ENCODE measurements at places on chromosomes 6 and 20. TPM values are rescaled to one million over a fixed set of nuclear protein-coding genes. Genes with fewer than 3 reads are reported as not detected.

Gene PCSK2
- total RNA-seq, result not detected

Gene BTNL2
- total RNA-seq, result not detected

Gene FOXC1
- total RNA-seq, result 125 TPM

- DNase-seq, result no peak
These were observed 13.5 kb downstream of the PFDN4 start for GRCh38 chr20:54221353-54221752.

DNA sequence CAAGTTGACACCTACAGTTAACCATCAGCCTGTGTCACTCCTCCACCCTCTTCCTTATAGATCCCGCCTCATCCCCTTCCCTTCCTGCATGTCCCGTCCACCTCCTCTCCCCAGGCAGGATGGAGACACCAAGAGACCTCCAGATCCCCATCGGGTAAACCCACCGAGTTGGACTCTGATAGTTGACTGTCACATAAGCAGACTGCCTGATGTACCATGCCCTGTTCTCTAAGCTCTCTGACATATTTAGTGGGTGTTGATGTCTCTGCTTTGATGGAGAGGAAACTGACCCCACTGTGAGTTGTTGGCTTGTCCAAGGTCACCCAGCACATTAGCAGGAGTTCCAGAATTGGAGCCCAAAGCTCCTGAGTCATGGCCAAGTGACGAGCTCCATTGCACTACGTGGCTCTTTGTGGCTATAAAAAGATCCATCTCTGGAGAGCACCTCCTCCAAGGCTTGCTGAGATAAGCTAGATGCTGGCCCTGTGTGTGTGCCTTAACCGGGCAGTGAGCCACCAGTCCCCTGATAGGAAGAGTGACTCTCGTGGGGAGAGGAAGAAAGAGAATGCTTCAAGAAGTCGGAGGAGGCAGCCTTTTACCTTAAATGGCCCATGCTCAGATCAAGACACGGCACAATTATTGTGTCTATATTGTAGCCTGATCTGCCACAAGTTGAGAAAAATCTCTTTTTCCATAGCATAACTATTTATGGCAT is 236.0 kb upstream of the ECI2 start:
- DNase-seq, result no peak

- no peak for DNase-seq
These were observed 17.6 kb downstream of the PLAGL2 start for GRCh38 chr20:32189691-32190615.
